Iris pigment epithelial cell (primary cell): ENCODE measurements at places on chromosomes 5 and 9.

- DNase-seq = no peak
Observed at GRCh38 chr5:141489841-141490240, 960 bp downstream of the PCDHGC5 start.

- DNase-seq = no peak
Observed at GRCh38 chr5:85517386-85517785, 1100.4 kb upstream of the COX7C start.

GRCh38 chr5:172972552-172972951 is 11.0 kb upstream of the ATP6V0E1 start:
- no peak for DNase-seq

GRCh38 chr9:125338929-125339328 is 77.3 kb downstream of the GAPVD1 start:
- DNase-seq = no peak

- no peak for DNase-seq
Observed at GRCh38 chr5:24444414-24444813, 200.4 kb downstream of the CDH10 start.

GRCh38 chr9:89413963-89414638 is 83.8 kb downstream of the SEMA4D start:
- DNase-seq = no peak

DNA sequence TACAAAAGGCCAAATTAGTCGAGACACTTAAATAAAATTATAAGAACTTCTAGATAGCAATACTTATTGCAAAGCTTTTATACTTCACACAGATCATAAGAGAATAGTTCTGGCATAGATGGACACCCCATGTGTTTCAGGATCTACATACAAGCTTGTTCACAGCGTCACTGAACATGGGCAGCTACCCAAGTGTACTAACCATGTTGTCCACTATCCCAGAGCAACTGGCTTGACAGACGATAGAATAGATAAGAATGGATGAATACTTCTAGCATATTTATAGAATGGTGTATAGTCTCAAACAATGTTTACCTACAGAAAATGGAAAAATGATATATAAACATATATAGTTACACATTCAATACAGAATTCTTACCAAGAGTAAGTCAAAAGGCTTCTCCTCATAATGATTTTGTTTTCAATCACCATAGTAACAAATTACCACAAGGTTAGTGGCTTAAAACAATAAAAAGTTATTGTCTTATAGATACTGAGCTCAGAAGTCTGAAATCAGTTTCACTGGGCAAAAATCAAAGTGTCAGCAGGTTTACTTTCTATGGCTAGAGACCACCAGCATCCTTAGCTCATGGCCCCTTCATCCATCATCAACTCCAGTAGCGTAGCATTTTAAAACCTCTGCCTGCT is 446.7 kb downstream of the DMRTA1 start:
- DNase-seq = no peak

- DNase-seq = no peak
Observed at GRCh38 chr5:43620944-43621505, 18.0 kb downstream of the NNT start.

DNA sequence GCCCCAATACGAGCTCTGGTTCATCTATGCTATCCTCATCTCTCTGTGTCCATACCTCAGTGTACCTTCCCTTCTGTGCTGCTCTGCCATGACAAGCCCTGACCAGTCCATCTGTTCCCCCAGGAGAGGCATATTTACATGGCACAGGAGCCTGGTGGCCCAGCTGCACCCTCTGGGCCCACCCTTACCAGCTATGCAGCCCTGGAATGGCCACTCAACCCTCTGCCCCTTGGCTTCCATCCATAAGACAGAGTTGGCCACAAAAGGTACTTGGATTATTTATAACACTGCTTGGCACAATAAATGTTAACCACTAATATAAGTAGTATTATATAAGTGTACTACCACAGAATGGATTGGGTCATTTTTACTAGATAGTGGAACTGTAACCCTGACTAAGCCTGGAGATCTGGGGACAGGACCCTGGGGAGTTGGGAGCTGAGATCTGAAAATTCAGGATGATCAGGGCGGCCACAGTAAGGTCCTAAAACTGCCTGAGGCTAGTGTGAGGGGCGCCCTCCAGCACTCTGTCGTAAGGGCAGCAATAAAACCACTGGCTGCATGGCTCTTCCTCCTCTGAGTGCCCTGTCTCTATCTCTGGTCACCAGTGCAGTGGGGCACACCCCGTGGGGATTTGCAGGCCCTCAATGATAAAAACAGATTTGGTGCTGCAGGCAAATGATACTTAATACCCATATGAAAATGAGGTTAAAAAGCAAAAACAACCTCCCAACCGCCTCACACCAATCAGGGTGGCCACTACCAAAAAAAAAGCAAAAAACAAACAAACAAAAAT is 65.8 kb downstream of the SEMA4D start:
- no peak for DNase-seq

DNA sequence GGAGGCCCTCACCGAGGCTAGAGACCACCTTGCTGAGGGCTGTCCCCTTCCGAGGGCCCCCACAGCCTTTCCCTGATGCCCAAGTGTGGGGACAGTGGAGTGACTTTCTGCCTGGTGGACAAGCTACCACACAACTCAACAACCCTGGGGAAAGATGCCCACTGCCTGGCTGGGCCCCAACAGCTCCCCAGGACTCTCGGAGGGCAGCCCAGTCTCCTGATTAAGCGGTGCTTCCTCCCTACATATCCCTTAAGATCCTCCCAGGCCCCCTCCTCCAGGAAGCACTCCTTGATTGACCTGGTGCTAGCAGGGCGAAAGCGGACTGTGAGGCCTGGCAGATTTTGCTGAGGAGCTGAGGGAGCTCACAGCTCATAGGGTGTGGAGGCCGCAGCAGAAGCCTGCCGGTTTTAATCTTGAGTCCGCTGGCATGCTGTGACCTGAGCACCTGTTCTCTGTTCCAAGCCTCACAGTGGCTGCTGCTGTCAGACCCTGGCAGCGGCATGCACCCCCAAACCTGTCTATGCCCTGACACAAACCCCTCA is 2.2 kb downstream of the NSMF start:
- DNase-seq = no peak

GRCh38 chr9:131457746-131458145 is 45.0 kb upstream of the POMT1 start:
- DNase-seq = no peak

DNA sequence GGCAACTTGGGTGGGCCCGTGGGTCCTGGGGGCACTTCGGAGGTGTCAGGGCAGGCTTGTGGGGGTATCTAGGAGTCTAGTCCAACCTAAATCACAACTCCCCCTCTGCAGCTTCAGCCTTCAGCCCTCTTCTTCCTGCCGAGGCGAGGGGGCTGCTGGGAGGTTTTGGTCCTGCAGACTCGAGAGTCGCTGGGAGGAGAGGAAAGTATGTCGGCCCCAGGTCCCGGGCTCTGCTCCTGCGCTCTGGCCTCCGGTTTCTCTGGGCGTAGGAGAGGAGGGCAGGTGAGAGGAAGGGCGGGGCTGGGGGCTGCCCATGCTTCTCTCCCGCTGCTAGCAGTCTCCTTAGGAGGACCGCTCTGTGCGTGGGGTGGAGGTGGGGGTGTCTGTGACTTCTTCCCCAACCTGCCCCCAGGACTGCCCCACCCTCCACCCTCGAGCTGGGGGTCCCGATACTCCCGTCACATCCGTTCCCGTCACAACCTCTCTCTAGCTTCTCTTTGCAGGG is 139.8 kb upstream of the COL5A1 start:
- DNase-seq = no peak

DNA sequence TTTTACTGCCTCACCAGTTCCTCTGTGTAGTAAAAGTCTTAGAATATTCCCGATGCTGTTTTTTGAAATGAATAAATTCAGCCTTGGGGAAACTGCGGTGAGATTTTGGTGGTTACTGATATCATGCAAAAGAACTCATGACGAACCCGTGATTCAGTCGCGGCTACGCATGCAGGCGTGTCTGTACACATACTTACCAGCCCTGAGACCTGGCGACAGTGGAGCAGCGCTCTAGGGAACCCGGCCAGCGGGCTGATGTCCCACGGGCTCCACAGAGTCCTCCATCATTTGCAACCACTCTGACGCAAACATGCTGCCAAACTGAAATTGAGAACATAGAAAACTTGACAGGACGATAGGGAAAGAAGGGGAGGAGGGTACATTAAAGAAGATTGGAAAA is 315.6 kb upstream of the DAB2 start:
- DNase-seq = no peak

GRCh38 chr5:132971483-132972435 is 8.3 kb upstream of the AFF4 start:
- DNase-seq = peak; percentile 17

GRCh38 chr9:1100945-1101344 is 50.8 kb downstream of the DMRT2 start:
- DNase-seq = peak; percentile 32

DNA sequence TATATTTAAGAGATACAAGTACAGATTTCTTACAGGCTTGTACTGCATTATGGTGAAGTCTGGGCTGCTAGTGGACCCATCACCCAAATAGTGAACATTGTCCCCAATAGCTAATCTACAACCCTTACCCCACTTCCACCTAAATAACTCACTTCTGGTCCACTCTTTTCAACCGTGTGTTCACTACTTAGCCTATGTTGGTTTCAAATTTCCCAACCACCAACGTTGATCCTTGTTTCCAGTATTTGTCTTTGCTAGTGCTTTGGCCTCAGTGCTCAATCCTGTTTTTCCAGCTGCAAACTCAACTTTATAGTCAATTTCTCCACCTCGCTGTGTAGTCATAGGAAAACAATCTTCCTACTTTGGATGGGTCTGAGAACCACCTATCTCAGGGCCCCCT is 45.3 kb upstream of the TTC39B start:
- no peak for DNase-seq

DNA sequence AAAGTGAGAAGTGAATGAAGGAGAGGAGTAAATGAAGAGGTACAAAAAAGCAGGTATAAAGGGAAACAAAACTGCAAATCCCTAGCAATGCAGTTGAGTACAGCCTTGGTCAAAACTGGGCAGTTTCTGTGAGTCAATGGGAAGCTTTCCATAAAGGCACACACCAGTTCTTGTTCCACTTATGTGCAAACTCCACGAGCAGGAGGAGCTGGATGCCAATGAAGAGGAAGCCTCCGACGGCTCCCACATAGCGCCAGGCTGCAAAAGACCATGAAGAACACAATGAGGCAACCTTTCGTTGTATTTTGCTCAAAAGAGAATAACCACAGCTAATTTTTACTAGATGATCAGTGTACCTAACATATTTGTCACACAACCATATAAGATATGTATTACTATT is 81.1 kb downstream of the SERINC5 start:
- DNase-seq = no peak

GRCh38 chr9:126304207-126304970 is 22.2 kb upstream of the MVB12B start:
- no peak for DNase-seq

DNA sequence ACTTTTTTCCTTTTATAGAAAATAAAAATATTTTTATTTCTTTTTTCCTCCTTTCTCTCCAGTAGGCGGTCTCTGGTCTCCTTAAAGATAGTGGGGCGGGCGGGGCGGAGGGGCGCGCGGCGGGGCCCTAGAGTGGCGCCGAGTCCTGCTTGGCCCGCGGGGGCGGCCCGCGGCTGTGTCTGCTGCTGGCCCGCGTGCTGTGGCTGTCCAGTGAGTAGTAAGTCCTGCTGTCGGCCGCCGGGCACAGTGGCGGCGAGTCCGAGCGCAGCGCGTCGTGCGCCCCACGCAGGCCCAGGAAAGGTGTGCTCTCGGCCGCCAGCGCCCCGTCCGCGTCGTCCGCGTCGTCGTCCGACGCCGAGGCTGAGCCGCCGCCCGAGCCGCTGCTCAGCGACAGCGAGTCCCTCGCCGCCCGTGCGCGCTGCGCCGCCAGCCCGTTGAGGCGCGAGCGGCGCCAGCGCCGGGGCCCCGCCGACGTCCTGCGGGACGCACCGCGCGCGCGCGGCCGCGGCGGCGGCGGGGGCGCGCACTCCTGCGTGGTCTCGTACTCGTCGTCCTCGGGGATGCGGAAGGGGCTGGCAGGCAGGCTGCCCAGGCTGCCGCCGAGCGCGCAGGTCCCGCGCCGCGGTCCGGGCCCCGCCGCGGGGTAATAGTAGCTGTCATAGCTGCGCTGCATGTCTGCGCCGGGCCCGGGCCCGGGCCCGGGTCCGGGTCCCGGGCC is 52.3 kb downstream of the PSD2 start:
- DNase-seq = peak; percentile 21

- DNase-seq = no peak
Observed at GRCh38 chr9:87422999-87423398, 74.7 kb upstream of the DAPK1 start.

DNA sequence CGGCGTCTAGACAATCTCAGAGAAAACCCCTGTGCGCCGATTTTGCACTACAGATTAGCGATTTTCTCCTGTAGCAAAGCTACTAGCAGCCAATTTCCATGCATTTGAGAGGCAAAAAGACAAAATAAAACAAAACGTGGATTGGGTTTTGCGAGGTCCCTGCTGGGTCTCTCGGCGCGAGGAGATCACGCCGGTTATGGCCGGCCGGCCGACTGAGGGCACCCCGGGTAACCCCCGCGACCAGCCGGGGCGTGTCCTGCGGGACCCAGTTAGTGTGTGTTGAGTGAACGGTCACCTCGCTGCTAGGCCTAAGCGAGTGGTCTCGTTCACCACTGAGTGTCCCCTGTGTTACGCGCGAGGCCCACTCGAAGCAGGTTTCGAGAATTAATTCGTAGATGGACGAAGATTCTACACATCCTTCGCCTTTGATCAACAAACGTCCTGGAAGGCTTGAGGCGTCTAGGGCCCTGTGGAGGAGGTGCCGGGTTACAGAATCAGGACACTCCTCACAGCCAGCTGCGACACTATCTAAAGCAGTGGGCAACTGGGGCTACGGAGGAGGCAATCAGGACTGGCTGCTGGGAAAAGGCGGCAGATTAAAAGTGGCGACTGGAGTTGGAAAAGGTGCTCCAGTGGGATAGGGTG is 764 bp upstream of the VDAC1 start:
- DNase-seq = no peak

- DNase-seq = peak; percentile 99
Observed at GRCh38 chr5:151696470-151697061, 9.9 kb upstream of the SPARC start.

DNA sequence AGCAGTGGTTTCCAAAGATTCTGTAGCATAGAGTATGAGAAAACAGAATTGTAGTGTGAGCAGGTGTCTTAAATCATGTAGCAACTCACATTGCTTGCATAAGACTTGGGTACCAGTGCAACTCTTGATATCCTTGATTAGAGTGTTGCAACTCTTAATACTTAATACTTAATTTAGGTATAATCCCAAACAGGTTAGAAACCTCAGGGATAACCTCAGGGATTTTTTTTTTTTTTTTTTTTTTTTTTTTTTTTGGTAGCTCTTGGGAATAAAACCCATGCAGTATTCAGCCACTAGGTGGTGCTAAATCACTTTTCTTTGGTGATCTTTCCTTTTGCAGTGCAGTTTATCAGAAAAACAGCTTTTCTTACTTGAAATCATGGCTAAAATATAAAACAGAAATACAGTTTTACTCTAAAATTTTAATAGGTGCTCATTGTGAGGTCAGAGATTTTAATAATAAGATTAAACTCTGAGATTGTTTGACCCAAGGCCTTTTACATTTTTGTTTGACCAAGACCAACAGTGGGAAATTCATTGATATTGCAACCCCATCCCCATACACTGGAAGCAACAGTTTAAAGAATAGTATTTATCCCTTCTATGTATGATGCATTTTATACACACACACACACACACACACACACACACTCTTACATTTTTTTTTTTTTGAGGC is 55.3 kb downstream of the ERAP1 start:
- DNase-seq = peak; percentile 49

GRCh38 chr9:88216126-88216995 is 78.1 kb upstream of the SPATA31C2 start:
- no peak for DNase-seq
